ENCODE measurements at places on chromosomes 5 and 9.
A peak's percentile ranks its signal among the peaks of the same experiment; 100 is the strongest.

GRCh38 chr9:34499076-34499475, 23.7 kb downstream of the ENHO start:
- DNase-seq: no peak

- no peak for DNase-seq
Measured at GRCh38 chr5:94191604-94192003, 426.8 kb downstream of the KIAA0825 start.

DNA sequence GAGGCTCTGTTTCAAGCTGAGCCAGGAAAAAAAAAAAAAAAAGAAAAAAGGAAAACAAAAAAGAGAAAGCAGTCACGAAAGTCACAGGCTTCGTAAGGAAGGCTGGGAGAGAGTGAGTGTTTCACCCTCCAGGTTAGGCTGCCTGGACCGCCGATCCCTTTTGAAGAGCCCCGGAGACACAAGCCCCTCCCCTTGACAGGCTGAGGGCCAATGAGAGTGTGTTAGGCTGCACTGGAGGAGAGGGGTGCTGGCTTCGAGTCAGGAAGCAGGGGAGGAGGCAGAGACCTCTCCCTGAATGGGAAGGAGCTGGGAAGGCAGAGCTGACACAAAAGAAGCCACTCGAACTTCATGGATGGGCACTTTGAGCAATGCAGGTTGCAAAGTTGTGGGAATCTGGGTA, at the start of gene NMUR2:
NMUR2 (minus strand) TSS at position 135 of the 400 bp plus-strand sequence. CDS start 166 bp downstream, outside the sequence.
- DNase-seq: no peak

- DNase-seq: no peak
Measured at GRCh38 chr5:71817891-71818290, 98.8 kb downstream of the CARTPT start.

DNA sequence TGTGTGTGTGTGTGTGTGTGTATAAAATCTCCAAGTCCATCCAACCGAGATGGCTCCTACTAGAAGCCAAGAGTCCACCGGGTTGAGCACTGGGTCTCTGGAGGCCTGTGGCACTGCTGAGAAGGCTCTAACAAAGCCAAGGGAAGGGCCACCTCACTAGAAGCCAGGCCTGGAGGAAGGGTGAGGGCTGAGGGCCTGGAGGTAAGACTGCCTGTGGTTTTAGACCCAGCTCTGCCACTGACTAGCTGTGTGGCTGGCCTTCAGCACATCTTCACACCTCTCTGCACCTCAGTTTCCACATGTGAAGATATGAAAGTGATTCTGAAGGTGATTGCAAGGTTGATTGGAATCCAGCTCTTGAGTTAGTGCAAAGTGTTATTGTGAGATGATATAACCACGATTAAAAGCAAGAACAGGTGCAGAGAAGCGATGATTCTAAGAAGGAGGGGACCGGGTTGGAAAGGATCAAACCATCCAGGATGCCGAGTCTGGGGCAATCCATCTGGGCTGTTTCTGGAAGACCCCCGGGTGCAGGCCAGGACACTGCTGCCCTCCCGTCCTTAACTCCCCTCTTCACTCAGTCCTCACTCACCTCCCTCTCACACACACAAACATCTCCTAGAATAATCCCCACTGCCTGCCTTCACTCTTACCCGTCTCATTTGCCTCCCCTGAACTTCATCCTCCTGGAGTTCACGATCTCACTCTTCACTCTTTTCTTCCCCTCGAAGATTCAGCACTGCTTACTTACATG, 2.3 kb downstream of the IL4 start:
- no peak for DNase-seq

DNA sequence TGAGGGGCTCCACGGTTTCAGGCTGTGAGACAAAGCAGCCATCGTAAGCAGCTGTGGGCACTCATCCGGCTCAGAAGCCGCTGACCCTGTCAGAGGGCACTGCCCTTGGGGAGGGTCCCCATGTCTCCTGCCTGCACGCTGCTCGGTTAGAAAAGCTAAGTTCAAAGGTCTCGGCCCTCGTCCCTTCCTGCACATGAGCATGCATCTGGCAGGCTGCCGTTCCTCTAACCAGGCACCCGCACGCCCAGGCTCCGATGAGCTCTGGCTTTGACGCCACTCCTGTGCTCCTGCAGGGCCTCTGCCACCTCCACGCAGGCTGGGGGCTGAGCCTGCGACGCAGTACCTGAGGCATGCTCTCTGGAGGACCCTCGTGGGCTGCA, 51.3 kb downstream of the NKD2 start:
- DNase-seq: no peak

DNA sequence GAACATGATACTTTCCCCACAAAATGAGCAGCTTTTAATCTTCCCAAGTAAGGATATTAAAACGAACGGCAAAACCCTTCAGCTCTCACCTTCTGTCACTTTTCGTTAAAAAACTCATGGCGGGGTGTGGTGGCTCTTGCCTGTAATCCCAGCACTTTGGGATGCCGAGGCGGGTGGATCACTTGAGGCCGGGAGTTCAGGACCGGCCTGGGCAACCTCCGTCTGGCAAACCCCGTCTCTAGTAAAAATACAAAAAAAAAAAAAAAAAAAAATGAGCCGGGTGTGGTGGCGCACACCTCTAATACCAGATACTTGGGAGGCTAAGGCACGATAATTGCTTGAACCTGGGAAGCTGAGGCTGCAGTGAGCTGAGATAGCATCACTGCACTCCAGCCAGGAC, 902 bp downstream of the TMED9 start:
- DNase-seq: no peak

- DNase-seq: no peak
Measured at GRCh38 chr9:131651160-131651559, 88.7 kb downstream of the RAPGEF1 start.

- no peak for DNase-seq
Measured at GRCh38 chr5:113612060-113612496, 98.6 kb downstream of the YTHDC2 start.

- DNase-seq: no peak
Measured at GRCh38 chr9:89638893-89639292, 34.1 kb downstream of the GADD45G start.

DNA sequence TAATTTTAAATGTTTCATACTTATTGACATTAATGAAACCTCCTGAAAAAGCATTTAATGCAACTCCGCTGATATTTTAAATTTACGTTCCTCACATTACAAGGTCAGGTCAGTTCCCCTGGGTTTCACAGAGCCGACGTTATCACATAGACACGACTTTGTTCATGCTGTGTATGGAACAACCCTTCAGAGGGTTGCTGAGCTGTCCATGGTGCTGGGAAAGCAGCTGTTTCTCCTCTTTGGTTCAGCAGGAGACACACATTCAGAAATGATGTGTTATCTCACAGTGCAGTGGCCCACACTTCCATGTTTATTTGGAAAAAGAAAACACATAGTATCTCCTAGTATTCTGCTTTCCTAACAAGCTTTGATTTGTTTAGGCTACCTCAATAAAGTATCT, 53.5 kb downstream of the PPP2R2B start:
- DNase-seq: peak; percentile 33

GRCh38 chr9:90965226-90966030, 163.8 kb downstream of the SYK start:
- no peak for DNase-seq

GRCh38 chr9:88781628-88782391, 209.5 kb upstream of the S1PR3 start:
- DNase-seq: no peak

GRCh38 chr9:127569886-127570401, 42.1 kb upstream of the STXBP1 start:
- DNase-seq: no peak

DNA sequence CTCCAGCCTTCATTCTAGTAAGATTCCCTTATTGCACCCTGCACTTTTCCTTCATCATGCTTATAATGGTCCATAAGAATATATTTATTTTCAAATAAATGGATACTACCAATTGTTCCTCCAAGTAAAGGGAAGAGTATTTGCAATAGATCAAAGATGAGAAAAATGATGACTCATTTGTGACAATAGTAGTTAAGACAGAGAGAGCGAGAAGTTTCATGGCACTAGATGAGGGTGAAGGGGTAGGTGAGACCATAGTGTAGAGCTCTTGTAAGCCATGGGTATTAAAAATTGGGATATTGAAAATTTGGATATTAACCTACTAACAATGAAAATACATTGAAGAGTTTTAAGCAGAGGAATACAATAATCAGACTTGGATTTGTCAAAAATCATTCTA, 404.6 kb downstream of the EFNA5 start:
- no peak for DNase-seq

GRCh38 chr5:139764886-139765408, 30.7 kb upstream of the PSD2 start:
- no peak for DNase-seq

- DNase-seq: peak; percentile 82
Measured at GRCh38 chr9:111038331-111039230, at the start of gene LPAR1. Gene LPAR1 (minus strand): TSS chr9:111038470. CDS start chr9:110972117, 66,353 bp downstream.

GRCh38 chr5:108264533-108264932, 117.4 kb downstream of the FBXL17 start:
- no peak for DNase-seq

DNA sequence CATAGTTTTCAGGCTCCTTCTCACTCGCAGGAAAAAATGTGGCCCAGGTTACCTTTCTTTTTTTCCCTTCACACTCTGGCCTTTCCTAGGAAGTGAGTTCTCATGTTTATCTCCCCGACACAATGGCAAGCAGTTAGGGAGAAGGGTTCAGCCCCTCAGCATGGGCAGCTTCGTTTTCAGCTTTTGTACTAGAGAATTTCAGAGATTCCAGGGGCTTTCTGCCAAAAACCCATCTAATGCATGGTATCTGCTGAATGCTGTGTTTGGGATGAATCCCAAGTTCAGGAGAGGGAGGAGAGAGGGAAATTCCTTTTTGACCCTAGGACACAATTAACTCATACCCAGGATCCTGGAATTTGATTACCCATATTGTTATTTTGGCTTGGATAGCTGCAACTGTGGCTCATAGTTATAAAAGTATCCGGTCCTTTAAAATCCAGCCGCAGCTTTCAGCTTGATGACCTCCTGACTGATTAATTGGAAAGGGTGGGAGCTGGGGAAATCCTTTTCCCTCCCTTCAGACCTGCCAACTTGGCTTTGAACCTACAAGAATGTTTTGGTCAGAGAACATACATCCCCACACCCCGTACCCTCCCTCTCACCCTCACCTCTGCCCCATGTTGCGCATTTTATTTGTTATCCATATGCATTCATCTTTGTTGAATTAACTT, 78.4 kb downstream of the TMEM252 start:
- DNase-seq: no peak

GRCh38 chr9:20207176-20207575, 415.1 kb downstream of the MLLT3 start:
- no peak for DNase-seq

GRCh38 chr5:43401827-43402226, 10.4 kb downstream of the CCL28 start:
- no peak for DNase-seq

- no peak for DNase-seq
Measured at GRCh38 chr5:148486456-148486855, 102.7 kb downstream of the FBXO38 start.

DNA sequence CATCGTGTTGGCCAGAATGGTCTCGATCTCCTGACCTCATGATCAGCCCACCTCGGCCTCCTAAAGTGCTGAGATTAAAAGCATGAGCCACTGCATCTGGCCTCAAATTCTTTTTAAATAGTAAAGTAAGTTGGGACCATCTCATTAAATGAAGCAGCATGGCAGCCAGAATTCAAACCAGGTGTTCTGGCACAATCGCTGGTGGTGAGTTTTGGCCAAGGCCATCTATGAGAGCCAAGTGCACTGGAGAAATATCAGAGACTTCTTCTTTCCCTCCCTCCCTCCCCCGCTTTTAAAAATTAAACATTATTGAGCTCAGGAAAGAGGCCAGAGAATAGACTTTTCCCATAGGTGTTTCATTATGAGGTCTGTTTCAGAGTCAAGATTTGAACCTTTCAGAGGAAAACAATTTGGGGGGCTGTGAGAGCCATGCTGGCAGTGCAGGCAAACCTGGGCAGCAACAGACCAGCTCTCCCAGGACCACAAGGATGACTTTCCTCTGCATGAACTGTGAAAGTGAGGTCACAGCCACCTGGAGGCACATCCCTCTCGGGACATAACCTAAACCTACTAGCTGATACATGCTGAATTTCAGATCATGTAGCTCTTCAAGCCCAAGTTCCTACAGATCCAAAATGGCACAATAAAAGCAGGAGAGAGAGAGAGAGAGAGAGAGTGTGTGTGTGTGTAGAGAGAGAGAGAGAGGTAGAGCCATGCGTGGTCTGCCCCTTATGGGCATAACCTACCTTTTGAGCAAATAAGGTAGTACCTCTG, 94.6 kb upstream of the DMRT1 start:
- no peak for DNase-seq

Data from hindlimb muscle (tissue), 1 donor.